ENCODE measurements at places on chromosomes 4 and X. TPM values are rescaled to one million over a fixed set of nuclear protein-coding genes. Genes with fewer than 3 reads are reported as not detected.
A peak's percentile ranks its signal among the peaks of the same experiment; 100 is the strongest.

HSFX4 gene
- not detected for total RNA-seq

AGA gene
- 60.2 TPM for total RNA-seq

GPC4 gene
- 1.9 TPM for total RNA-seq

FDCSP gene
- not detected for total RNA-seq

PCDH19 gene
- total RNA-seq = 0.54 TPM

STBD1 gene
- total RNA-seq = 6.7 TPM

RAB40AL gene
- total RNA-seq = not detected

ITGB1BP2 gene
- 0.22 TPM for total RNA-seq

NEUROG2 gene
- total RNA-seq = not detected

USO1 gene
- 117 TPM for total RNA-seq

AWAT2 gene
- not detected for total RNA-seq

PCDH7 gene
- 0.38 TPM for total RNA-seq

RTL9 gene
- 0.13 TPM for total RNA-seq

GRCh38 chr4:188439641-188440311, 300.5 kb downstream of the TRIML1 start:
- DNase-seq = peak; percentile 2

- no peak for DNase-seq
These were observed 276.8 kb upstream of the TET2 start for GRCh38 chr4:104869831-104870230.

GRCh38 chr4:24956091-24956490, 43.2 kb upstream of the CCDC149 start:
- DNase-seq = no peak

GRCh38 chr4:26459054-26459755, 31.1 kb downstream of the CCKAR start:
- peak; percentile 80 for DNase-seq

GRCh38 chr4:54076673-54077072, 12.3 kb upstream of the CHIC2 start:
- peak; percentile 35 for DNase-seq

DNA sequence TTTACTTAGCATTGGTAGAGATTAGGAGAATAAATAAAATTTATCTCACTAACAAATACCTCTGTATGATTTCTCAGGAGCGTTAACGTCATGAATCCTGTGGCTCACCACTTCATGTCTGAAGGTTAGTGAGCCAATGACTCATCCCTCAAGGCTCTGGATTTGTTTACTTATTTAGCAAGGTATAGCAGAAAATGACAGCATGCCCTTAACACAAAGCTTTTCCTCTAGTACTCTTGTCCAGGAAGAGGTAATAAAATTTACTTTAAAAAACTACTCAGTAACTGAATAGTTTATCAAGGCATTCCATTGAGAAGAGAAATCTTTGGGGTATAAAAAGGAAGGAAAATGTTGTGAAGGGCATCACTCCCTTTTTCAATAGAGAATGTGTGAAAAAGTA, 823.8 kb downstream of the CCSER1 start:
- no peak for DNase-seq

- peak; percentile 54 for DNase-seq
These were observed 605.1 kb downstream of the PCDH18 start for GRCh38 chr4:136927172-136927571.

DNA sequence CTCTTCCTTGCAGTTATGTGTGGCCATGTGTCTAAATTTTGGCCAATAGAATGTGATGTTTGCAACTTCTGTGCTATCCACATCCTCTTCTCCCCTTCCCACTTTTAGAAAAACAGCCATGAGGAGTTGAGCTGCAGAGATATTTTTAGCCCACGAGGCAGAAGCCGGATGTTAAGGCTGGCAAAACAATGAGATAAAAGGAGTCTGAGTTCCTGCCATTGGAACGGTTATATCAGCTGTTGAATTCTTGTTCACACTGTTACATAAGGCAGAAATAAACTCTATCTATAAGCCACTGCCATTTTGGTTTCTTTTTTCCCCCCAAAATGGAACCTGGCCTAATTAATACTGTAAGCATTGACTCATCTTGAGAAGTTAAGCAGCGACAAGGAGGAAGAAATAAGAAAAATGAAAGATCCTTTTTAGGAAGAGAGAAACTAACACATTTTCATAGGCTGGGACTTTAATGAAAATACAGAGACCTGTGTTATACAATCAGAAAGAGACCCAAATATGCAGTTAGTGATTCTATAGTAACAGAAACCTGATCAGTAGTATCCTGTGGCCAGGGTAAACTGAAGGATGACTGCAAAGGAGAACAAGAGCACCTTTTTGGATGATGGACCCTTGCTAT, 200.5 kb downstream of the INPP4B start:
- no peak for DNase-seq

GRCh38 chrX:138018145-138018799, 452.3 kb downstream of the ZIC3 start:
- DNase-seq = peak; percentile 0

DNA sequence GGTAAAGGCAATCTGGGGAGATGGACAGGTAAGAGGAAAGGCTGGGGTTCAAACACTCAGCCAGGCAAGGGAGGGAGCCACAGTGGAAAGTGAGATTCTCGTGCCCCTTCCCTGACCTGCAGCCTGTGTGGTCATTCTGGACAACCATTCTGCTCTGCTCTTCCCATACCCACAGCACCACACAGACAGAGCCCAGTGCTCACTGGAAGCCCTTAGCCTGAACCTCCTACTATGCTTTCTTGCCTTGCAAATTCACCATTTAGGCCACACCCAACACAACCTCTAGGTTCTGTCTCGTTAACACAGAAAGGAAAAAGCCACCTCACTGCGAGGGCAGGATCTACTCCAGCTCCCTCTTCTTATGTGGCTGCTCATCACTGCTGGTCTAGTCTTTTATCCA, 92.7 kb downstream of the SHISA3 start:
- no peak for DNase-seq

DNA sequence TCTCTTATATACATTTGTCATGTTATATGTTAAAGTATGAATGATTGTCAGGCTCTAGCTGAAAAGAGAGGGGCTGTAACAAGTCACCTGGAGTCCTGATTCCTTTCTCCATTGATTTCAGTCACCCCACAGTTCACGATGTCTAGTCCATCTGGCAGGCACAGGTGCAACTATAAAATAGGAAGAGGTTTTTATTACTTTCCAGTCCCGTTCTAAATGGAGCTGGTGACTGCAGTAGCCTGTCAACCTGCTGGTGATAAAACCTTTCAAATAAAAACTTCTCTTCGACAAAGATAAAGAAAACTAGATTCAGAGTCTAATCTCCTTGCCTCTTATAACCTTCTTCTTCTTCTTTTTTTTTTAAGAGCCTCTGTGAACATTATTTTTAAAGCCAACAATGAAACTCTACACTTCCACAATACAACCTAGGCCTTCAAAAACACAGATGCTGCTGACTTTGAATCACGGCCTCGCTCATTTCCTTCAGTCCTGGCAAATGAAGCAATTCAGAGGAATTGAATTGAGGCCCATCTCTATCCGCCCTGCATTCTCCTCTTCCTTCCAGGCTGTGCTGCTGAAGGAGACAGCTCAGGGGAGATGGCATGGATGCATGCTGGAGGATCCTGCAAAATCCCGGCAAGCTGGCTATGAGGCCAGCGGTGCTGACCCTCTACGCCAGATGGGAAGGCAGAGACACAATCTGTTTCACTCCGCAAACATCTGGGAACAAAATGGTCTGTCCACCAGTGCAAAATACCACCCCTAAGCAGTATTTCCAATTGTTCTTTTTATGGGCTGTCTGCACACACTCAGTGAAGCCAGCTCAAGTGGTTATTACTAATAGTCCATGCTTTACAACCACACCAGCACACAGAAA, 27.3 kb upstream of the CDKN2AIP start:
- peak; percentile 8 for DNase-seq

DNA sequence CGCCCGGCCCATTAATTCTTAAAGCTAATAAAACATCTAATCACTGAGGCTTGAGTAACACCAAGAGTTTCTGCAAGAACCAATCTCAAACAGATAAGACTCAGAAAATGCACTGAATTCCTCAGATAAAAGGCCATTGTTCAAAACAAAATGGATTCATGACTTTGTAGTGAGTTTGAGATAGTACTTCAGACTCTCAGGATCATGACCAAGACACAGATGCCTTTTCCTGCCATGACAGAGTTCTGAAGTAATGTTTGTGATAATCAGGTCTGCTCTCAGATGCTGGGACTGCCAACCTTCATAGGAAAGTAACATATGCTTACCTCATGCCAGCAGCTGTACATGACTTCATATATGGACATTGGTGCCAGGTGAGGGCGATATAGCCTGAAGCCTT, 54.6 kb downstream of the NIPAL1 start:
- no peak for DNase-seq

DNA sequence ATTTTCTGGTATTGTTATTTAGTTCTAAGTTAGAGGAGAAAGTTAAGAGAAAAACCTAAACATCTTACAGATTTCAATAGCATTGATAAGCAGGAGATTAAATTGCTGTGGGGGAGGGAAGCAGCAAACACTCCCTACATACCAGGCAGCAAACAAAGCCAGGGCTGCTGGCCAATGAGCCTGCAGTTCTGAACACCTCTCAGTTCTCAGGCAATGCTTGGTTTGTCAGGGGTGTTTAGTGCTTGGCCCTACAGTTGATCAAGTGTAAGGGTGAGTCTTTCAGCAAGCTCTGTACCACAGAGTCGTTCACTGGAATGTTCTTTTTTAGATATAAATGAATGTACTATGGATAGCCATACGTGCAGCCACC, 38.6 kb downstream of the EGFL6 start:
- DNase-seq = no peak

GRCh38 chr4:105433421-105433820, 40.4 kb downstream of the PPA2 start:
- no peak for DNase-seq

DNA sequence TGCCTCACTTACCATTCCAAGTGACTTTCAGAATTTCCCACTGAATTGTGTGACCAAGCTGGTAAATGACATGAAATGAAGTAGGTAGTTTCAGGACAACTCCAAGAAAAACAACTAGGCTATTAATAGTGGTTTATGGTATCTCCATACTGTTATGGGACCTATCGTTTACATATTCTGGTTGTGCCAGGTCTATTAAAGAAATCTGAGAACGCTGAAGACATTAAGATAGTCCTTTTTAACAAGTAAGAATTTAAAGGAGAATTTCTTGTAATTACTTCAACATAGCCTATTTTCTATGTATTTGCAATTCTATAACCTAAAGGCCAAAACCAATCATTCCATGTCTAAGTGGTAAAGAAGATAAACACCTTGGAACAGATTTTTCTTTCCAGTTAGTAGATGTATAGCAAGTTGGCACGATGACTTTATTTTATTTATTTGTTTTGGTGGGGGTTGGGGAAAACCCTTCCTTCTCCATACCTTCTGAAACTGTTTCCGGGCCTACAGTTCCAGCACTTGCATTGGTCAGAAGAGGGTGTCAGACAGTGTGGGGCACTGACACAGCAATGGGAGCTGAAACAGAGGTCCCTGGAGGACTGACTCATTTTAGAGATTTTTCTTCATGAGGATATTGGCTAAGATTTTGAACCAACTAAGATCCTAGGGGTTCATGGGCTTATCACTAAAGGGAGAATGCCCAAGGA, 7.6 kb upstream of the DCLK2 start:
- peak; percentile 74 for DNase-seq

DNA sequence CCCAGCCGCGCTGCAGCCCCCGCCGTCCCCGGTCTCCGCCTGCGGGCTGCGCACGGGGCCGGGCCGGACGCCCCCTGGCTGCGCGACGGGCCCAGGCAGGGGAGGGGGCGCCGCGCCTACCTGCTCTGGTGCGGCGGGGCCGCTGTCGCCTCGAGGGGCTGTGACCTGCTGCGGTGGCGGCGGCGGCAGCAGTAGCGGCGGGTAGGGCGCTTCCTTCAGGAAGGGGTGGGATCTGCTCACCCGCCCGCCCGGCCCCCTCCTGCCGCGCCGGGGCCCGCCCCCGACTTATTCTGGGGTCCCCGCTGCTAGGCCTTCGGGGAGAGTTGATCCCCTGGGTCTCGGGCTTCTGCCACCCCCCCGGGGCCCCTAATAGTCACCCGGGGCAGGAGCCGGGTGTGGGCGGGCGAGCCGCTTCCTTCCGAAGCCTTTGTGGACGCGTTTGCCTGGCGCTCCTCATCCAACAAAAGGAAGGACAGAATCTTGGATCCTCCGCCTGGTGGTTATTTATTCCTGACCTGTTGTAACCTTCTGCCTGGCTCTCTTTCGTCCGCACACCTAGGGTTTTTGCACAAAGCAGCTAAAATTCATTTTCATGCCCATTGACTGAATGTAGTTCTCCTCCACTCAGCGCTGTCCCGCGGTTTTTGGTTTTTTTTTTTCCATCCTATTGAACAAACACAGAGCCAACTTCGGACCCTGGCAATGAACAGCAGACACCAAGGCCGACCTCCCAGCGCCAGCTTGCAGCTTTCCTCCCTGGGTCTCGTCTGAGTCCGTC, at the start of gene TMEM150C:
Gene TMEM150C (minus strand): TSS at position 203 of the 778 bp plus-strand sequence. CDS start 57,331 bp downstream, outside the sequence.
- DNase-seq = peak; percentile 61

GRCh38 chr4:150591406-150591805, 9.5 kb downstream of the MAB21L2 start:
- DNase-seq = no peak

DNA sequence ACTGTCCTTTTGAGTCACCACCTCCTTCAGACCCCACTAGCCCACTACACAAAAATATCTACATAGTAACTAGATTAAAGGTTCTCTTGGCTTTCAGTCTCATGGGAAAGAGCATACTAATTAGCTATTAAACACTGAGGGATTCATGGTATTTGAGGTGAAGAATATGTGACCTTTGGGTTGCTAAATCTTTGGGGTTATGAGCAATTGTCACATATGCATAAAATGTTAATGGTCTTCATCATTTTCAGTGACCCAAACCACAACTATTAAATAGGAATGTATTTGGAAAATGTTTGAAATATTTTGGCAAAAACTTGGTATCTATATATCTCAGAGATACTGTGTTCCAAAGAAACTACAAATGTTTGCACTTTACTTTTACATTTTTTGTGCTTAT, 365.1 kb downstream of the MAGEB5 start:
- DNase-seq = no peak

GRCh38 chr4:147378780-147379179, 102.1 kb upstream of the EDNRA start:
- DNase-seq = no peak

DNA sequence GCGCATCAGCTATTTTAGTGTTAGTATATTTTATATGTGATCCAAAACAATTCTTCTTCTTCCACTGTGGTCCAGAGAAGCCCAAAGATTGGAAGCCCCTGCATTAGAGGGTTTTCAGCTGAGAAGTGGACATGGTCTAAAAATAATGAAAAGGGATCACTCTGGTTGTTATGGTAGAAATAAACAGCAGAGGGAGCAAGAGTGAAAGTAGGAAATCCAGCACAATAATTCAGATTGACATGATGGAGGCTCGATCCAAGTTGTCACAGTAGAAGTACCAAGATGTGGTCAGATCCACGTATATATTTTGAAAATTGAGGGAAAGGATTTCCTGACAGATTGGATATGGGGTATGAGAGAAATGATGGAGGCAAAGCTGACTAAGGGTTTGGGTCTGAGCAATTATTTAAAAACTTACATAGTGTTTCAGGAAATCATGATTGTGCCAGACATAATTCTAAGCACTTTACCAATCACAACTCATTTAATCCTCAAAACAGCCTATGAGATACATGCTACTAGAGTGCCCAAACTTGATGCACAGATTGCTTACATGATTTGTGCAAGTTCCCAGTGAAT, 17.0 kb upstream of the TMEM144 start:
- DNase-seq = peak; percentile 39

- DNase-seq = no peak
These were observed 546.0 kb upstream of the EPHA5 start for GRCh38 chr4:66216252-66216651.

All from GM23248 (cell line).